Muscle of back (tissue), 13 donors: ENCODE measurements at places on chromosomes 1 and 21. TPM values are rescaled to one million over a fixed set of nuclear protein-coding genes. Genes with fewer than 3 reads are reported as not detected.

ELAPOR1 gene
- 0.32 TPM for polyA plus RNA-seq

KCND3 gene
- 1.4 TPM for polyA plus RNA-seq

- DNase-seq: no peak
Observed at GRCh38 chr1:246794828-246795671, 70.8 kb downstream of the SCCPDH start.

DNA sequence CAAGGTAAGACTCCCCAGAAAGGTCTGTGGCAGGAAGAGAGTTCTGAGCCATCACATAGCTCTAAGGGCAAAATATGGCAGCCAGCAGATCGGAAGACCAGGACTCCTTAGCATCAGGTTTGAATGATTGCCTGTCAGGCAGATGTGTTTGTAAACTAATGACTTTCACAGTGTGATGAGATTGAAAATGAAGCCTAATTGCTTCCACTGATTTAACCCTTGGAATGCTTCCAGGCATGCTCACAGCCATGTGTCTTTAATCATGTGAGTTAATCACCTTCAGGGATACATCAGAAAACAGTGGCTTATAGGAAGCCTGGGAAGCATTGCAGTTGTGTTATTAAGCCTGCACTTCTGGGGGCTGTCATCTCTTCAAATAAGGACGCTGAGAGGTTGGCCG, 82.8 kb downstream of the LRRC53 start:
- no peak for DNase-seq

SYT14 gene
- polyA plus RNA-seq: 3.1 TPM

TAS1R1 gene
- polyA plus RNA-seq: 6.4 TPM

DNA sequence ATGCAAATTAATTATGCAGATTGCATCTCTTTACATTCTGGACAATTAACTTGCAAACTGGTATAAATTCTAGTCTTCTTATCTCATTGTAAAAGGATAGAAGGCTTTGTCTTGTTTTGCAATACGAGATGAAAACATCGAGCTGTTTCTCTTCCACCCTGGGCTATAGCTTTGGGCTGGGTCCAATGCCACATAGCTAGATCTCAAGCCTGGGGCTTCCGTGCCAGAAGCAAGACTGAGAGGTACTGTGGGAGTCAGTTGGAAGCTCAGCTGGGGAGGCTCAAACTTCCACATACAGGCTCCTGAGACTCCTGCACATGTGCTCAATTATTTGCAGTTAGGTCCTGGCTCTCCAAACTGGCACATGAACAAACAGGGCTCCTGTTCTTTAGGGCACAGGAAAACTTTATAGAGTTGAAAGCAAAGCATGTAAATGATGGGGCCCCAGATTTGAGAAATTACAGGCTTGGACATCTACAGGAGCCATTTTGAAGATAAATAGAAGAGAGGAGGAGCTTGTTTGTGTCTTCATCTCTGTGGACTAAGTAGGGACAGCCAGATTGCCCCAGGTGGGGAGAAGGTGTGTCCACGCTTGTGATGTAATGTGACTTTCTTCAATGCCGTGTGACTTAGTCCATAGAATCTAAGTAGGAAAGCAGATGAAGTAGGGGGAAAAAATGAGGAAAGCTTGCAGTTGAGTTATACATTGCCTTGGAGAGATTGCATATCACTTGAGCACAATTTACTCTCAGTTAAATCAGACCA, 65.9 kb upstream of the SIPA1L2 start:
- no peak for DNase-seq

THEM5 gene
- 1.2 TPM for polyA plus RNA-seq

SPRR3 gene
- polyA plus RNA-seq: not detected

MRPS6 gene
- polyA plus RNA-seq: 39.8 TPM
